ENCODE measurements at places on chromosomes 6 and 20. TPM values are rescaled to one million over a fixed set of nuclear protein-coding genes. Genes with fewer than 3 reads are reported as not detected.

The CAP2 gene
- 9.5 TPM for polyA plus RNA-seq

GRCh38 chr6:74755196-74755595 is 450.7 kb downstream of the COL12A1 start:
- no peak for DNase-seq

GRCh38 chr20:19928328-19929011 is 88.7 kb upstream of the NAA20 start:
- peak; percentile 97 for DNase-seq

DNA sequence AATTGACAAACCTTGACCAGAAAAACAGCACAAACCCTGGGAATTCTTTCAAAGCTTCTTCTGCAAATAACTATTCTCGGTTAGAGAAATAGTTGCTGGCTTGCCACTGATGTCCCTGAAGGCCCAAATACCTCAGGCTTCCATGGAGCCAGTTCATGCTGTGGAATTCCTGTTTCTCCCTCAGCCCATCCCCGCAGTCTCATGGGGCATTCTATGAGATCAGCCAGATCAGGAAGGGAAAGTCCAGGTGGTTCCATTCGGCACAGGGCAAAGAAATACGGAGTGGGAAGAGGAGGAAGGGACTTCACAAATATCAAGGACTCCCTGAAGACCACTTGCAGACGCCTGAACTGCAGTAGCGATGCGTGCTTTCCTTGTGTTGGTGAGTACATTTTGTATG is 63.3 kb downstream of the MYLK4 start:
- DNase-seq = peak; percentile 4

The RSPH9 gene
- polyA plus RNA-seq = not detected

DNA sequence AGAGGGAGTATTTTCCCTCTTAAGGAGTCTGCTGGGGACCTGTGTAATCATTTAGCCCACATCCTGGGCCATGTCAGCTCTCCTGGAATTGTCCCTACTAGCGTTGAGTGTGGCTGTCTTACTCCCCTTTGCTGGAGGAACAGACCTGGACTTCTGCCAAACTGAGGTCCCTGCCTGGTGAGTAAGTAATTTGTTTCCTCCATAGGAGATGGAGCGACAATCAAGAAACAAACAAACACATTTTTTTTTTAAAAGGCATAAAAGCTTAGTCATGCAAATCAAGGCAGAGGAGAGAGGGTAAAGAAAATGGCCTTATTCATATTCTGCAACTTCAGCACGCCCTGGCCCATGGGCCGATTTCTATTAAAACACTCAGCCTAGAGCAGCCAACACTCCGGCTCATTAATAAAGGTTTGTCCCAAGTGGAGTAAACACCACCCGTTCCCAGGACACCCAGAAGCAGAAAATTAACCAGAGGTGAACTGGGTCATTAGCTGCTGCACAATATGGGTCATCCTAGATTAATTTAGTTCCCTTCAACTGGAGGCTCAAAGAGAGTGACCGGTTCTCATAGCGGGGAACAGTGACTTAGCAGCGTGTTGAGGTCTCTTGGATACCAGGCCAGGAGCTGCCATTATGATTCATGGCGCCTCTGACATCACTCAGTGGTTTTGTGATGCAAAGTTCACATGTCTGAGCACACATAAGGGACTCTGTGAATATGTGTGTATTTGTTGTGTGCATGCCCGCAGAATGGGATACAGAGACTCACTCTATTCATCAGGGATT is 165.0 kb upstream of the SULF2 start:
- DNase-seq = peak; percentile 20

GRCh38 chr6:10867952-10868351 is 13.9 kb downstream of the GCM2 start:
- no peak for DNase-seq

DNA sequence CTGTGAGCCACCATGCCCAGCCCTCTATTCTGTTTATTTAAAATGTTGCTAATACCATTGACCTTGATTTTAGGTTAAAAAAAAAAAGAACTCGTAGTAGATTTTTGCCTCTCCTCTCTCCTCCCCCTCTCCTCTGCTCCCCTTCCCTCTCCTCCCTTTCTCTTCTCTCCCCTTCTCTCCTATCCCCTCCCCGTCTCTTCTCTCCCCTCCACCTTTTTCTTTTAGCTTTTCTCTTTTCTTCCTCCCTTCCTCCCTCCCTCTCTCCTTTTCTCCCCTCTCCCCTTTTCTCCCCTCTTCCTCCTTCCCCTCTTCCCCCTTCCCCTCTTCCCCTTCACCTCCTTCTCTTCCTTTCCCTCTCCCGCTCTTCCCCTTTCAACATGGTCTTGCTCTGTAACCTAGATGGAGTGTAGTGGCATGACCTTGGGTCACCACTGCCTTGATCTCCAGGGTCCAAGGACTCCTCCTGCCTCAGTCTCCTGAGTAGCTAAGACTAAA is 223.8 kb downstream of the ZFAND3 start:
- DNase-seq = no peak

DNA sequence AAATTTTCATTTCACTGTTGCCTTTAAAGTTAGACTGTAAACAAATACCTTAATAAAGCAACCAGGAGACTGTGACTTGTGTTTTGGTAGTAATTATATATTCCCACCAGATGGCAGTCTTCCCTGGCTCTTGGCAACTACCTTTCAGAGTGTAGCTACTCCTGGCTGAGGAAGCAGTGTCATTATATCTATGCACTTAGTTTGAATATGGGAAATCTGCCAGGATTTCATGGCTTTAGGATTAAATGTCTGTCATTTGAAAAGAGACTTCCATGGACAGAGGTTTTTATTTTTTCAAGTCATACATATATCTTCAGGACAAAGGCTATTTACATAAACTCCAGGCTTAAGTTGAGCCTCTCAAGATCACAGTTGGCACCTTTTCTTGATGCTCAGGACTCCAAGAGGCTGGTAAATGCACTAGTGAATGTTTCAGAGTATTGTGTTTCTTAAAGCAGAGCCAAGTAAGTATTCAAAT is 160.1 kb downstream of the C6orf58 start:
- peak; percentile 50 for DNase-seq

- DNase-seq = no peak
These were observed 169.7 kb upstream of the GGTLC1 start for GRCh38 chr20:24158281-24158680.

DNA sequence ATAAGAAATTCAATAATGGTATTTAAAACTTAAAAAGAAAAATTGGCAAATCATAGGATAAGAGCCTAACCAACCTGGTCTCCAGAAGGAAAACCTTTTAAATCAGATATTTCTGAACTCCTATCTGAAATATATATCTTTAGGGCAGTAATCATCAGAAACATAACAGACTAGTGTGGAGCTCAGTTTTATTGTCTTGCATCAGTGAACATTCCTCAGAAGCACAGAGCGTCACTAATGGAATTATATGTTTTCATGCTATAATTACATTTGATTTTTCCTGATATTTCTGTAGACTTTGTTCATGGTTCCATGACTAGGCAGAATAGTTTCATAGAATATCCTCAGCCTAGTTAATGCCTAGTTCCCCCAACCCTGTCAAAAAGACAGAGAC is 262.2 kb downstream of the EYA4 start:
- no peak for DNase-seq

GRCh38 chr6:18062733-18063132 is 59.7 kb downstream of the NHLRC1 start:
- no peak for DNase-seq

GRCh38 chr20:953742-954141 is 37.6 kb upstream of the ANGPT4 start:
- no peak for DNase-seq

The DEK gene
- polyA plus RNA-seq = 48.1 TPM

The BCAS4 gene
- 21.4 TPM for polyA plus RNA-seq

DNA sequence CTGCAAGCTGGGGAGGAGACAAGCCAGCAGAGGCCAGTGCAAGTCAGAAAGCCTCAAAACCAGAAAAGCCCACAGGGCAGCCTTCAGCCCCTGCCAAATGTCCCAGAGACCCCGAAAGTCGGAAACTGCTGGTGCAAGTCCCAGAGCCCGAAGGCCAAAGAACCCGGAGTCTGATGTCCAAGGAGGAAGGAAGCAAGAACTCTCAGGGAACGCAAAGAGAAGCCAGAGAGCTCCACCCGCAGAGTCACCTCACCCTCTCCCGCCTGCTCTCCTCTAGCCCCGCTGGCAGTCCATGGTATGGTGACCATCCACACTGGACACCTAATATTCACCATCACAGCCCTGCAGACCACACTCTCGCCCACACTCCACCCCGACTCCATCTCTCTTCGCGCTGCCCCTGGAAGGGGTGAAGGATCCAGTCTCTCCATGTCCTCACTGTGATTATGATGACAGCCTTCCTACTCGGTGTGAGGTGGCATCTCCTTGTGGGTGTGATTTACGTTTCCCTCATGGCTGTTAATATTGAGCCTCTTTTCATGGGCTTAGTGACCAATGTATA is 10.6 kb downstream of the ULBP3 start:
- no peak for DNase-seq

GRCh38 chr6:157860505-157860991 is 37.5 kb downstream of the SNX9 start:
- DNase-seq = no peak

GRCh38 chr20:4763723-4764510 is 42.2 kb downstream of the PRND start:
- peak; percentile 34 for DNase-seq

The LY86 gene
- not detected for polyA plus RNA-seq

GRCh38 chr20:17262786-17263185 is 35.9 kb downstream of the PCSK2 start:
- DNase-seq = no peak

The SLC35B3 gene
- 12.6 TPM for polyA plus RNA-seq

- DNase-seq = no peak
These were observed 736.0 kb downstream of the CD109 start for GRCh38 chr6:74431873-74432580.

The PERP gene
- 159 TPM for polyA plus RNA-seq

The PXDC1 gene
- 12.1 TPM for polyA plus RNA-seq

The BANF2 gene
- not detected for polyA plus RNA-seq

- no peak for DNase-seq
These were observed 115.4 kb downstream of the TENT5A start for GRCh38 chr6:81636930-81637568.

GRCh38 chr20:24535941-24536730 is 66.7 kb downstream of the SYNDIG1 start:
- DNase-seq = peak; percentile 6

DNA sequence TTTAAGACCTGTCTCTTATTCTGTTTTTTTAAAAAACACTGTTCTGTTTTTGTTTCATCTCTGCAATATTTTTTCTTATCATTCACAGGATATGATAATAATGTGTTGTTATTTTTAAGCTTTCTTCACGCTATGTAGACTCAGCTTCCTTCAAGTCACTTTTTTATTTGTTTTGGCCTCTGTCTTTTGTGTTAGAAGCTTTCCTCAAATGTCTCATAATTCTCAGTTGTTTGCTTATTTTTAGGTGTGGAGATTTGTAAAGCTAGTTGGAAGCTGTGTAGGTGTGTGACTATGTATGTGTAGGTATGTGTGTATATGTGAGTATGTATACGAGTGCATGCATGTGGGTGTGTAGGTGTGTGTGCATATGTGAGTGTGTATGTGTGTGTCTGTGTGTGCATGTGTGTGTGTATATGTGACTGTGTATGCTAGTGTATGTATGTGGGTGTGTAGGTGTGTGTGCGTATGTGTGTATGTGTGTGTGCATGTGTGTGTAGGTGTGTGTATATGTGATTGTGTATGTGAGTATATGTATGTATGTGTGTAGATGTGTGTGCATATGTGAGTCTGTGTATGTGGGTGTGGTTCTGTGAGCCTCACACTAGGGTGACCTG is 16.3 kb upstream of the VEGFA start:
- no peak for DNase-seq

The VEGFA gene
- polyA plus RNA-seq = 196 TPM

GRCh38 chr6:21615504-21615903 is 22.0 kb downstream of the SOX4 start:
- no peak for DNase-seq

DNA sequence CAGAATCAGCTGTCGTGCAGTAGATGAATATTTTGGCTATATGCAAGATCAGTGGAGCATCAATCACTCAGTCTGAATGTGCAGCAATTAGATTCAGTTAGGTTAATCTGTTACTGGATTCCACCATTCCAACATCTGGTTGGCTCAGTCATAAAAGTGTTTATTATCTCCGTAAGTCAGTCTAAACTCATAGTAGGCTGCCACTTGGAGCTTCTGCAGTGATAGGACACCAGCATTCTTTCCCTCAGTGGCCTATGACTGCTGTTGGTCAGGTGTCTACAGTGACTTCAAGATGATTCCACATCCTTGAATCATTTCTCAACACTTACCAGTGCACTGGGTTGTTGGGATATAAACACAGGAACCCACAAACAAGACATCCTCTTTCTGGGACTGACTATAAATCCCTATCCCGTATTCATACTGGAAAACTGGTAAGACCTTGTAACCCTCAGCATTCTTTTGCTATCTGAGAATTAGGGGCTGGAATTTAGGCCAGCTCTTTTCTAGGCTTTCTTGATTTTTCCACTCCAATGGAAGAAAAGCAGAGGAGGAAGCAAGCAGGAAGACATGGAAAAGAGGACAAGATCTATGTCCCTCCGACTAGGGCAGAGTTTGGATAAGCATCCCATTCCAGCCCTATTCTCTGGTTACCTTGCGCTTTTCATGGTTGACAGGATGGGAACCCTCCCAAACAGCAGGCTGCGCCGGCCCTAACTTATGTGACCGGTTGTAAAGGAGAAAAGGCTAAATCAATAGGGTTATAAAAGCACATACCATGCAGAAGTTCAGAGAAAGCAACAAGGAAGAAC is 919.6 kb downstream of the KIF16B start:
- no peak for DNase-seq

The SLC23A2 gene
- polyA plus RNA-seq = 13.1 TPM

DNA sequence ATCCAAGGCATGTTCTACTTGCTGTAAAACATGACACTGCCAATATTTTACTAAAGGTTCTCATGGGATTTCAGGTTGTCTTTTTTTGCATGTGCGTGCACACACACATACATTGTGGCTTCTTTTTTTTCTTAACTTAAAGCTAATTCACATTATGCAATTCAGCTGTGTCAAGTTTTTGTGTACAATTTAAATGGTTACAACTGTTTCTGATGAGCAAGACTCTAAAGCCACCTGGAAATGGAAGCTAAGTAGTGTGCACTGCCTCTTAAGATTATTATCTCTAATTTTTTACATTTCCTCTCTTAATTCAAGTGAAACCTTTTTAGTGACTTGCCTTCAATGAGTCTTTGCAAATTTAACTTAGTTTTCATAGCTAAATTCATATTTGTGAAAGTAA is 75.3 kb downstream of the TULP4 start:
- DNase-seq = no peak

DNA sequence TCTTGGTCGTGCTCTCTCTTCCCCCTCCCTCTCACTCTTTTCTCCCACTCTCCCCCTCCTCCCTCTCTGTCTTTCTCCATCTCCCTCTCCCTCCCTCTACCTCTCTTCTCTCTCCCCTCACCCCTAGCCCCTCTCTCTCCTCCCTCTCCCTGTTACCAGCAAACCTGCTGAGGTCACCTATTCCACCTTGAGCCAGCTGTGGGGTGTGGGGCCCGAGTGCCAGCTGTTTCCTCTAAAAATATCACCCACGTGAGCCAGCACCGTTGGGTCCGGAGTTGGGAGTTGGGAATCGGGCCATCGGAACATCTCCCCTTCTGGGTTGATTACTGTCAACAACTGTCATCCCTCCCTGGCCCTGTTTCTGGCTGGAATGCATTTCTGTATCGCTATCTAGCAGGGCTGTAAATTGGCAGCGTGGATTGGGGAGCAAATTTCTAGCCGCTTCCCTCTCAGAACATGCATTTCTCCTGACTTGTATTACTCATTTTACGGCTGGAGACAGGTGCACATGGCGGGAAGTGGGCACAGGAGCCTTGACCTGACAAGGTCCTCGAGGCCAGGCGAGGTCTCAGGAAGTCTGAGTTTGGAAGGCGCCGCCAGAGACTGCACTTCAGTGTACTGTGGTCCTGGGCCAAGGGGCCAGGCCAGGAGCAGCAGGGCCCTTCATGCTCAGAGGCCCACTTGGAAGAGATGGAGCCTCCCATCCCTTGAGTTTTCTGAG is 165.3 kb downstream of the CDH4 start:
- DNase-seq = no peak

The SLC24A3 gene
- polyA plus RNA-seq = not detected
